ENCODE measurements at places on chromosomes 4 and X.

GRCh38 chr4:117637347-117637746 is 396.9 kb upstream of the NDST3 start:
- DNase-seq, result no peak

DNA sequence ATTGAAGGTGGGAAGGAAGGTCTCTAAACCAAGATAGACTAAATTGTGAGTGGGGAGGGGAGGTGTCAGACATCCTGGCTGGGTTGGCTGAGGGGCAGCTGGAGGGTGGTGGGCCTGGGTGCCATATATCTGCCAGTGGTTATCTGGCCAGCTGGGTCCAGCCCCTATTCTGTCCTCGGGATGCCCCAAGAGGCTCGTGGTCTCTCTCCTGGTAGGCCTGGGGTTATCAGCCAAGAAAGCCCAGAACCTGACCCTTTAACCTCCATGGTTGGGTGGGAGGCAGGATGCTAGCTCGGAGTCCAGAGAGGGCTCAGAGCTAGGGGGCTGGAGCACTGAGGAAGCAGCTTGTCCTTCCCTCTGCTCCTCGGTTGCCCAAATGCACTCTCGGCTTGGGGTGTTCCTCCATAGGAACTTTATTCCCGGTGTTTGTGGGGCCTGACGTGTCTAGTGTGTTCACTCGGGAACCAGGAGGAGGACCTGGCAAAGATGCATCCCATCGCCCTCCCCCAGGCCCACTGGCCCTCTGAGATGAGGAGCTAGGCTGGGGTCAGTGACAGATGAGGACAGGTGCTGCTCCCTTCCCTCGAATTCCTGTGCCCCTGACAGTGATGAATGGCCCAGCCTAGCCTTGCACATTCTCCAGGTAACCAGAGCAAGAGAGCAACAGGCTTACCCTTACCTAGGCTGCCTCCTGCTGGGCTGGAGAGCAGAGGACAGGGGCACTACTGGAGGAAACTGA is 5.2 kb upstream of the EFNB1 start:
- DNase-seq, result no peak

GRCh38 chrX:27966492-27966891 is 14.8 kb downstream of the DCAF8L1 start:
- DNase-seq, result no peak

DNA sequence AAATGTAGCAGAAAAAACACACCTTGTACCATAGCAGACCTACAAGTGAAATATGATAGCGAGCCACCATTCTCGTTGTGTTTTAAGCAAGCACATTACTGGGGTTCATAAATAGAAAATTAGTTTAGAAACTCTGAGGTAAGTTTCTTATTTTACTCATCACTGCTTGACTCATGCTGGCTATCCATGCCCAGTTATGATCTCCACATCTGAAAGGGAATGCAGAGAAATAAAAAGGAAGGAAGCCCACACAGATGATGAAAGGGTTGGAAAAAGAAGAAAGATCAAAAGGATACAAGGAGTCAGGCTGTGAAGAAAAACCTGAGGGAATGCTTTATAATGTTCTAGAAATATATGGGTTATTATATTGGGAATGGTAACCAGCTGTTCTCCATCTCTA is 54.5 kb downstream of the CAMK2D start:
- DNase-seq, result no peak

GRCh38 chr4:186765673-186766546 is 42.3 kb upstream of the FAT1 start:
- no peak for DNase-seq

- DNase-seq, result no peak
Measured at GRCh38 chrX:101977106-101977505, 45.3 kb upstream of the ZMAT1 start.

GRCh38 chr4:151519728-151520415 is 110.9 kb downstream of the FHIP1A start:
- no peak for DNase-seq

DNA sequence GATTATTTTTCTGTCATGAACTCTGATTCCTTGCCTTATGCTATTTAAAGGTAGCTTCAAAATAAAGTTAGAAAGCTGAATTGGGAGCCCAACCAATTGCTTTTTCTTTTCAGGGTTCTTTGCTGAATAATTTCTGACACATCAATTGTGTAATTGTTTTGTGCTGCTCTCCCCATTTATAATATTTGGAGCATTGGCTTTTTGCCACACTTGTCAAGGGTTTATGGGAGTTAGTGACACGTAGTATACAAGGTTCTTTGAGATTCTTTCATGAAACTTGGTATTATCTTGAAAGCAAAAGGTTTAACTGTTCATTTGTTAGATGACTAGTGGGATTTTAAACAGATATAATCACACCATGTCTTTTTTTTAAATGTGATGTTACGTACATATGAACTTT is 80.9 kb downstream of the POLA1 start:
- DNase-seq, result no peak

GRCh38 chr4:163171590-163171989 is 4.9 kb upstream of the NAF1 start:
- no peak for DNase-seq

DNA sequence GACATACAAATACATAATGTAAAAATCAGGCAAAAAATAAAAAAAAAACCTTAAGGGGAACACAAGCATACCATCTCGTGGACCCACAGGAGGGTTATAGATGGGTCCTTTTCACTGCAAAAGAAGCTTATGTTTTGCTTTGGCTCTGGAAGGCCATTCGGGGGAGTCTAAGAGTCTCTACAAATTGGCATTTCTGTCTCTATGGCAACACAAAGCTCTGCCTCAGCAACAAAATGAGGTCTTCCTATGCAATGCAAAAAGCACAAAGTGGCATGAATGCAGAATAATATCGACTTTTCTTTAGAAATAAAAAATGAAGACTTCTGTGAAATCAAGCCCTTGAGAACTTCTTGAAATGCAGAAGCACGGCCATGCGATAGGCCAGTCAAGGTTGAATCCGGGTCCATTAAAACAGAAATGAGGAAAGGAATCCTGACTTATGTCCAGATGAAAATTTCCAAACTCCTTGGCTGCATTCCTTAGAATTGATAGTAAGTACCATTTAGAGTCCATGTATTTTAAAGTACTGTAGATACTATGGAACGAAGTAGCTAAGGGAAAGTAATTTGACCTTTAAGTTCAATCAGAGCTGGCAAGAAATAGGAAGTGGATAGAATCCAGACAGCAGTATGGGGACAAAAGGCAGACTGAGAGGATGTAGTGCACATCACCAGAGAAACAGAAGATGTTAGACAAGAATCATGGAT is 63.7 kb upstream of the PDLIM3 start:
- DNase-seq, result no peak

DNA sequence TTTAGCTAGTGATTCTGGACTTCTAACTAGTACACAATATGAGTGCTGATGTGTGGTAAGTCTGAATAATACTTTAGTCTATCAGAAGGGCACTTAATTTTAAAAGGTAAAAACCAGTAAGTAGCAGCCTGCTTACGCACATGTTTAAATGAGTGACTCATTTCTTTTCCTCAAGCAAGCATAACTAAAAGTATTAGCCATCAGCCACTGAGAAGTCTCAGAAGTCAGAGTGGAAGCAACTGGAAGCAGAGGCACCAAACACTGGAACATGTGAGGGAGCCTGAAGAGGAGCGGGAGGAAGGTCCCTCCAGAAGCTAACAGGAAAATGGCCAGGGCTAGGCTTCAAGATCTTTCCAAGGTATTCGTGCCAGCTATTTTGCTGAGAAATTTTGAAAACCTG is 257.7 kb downstream of the RAPGEF2 start:
- DNase-seq, result no peak

- no peak for DNase-seq
Measured at GRCh38 chrX:107709266-107709806, 66.3 kb downstream of the TSC22D3 start.

DNA sequence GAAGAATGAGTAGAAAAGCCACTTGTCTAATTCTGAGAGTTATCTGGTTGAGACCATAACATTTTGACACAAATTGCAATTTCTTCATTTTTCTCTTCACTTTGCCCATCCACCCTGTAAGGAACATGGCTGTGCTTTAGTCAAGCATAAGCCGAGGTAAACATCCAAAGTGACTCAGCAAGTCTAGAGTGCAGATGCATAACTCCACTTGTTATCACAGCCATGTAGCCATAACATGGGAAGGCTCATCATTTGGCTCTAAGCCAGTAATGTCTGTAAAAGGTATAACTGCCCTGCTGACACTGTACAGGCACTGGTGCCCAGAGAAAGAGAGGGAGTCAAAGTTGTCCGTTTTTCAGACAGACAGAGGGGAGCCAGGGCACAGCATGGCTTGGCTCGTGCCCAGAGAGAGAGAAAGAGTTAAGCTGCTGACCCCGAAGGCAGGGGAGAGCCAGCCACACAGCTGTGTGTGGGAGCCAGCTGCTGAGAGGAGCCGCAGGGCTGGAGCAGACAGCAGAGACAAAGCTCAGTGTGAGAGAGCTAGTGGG is 76.9 kb upstream of the EXOC1L start:
- no peak for DNase-seq

- DNase-seq, result no peak
Measured at GRCh38 chr4:74934016-74934831, 1.3 kb downstream of the PARM1 start.

GRCh38 chr4:83390944-83391343 is 56.3 kb upstream of the HPSE start:
- DNase-seq, result no peak

DNA sequence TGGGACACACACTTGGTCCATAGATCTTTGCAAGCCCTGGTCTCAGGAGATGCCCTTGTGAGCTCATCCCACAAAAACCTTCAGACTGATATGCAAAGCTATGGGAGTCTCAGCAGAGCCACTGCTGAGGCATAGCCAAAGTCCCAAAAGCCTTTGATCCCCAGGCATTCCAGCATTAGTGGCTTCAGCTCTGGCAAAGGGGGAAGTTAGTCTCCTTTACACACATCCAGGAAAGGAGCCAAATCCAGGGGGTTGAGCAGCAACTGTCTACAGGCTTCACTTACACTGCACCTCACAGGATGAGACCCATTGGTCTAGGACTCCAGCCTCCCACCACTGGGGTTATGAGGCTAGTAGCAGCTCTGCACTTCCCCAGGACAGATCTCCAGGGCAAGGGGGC is 14.0 kb downstream of the PF4 start:
- DNase-seq, result no peak

DNA sequence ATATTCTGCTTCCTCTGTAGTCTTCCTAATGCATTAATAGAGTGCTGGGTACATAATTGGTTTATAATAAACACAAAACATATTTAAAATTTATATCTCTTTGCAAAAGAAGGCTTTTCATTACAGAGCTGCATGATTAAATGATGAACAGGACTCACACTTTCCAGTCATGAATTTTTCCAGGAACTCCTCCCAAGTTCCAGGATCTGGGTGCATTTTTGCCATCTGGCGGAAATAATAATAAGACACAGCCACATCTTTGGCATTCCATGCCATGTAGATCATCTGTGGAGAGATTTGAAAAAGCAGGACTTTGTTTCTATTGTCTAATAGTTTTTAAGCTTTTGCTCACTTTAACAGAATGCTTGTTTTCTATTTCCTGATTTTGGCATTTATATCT is 40.2 kb upstream of the SULT1B1 start:
- no peak for DNase-seq

GRCh38 chr4:167721617-167722486 is 370.5 kb upstream of the ANXA10 start:
- DNase-seq, result no peak

Measured in NCI-H1417 treated with DMSO at 0.1 percent for 48 hours (cell line).